Kidney epithelial cell (primary cell): ENCODE measurements at places on chromosomes 2 and 18. TPM values are rescaled to one million over a fixed set of nuclear protein-coding genes. Genes with fewer than 3 reads are reported as not detected.

The CLEC4F gene
- total RNA-seq: not detected in 2 replicates

The CCDC138 gene
- total RNA-seq: 3.0 and 3.7 TPM in 2 replicates

The WNT10A gene
- total RNA-seq: 5.6 and 7.1 TPM in 2 replicates

The C18orf54 gene
- 3.4 and 4.4 TPM in 2 replicates for total RNA-seq

The ANKRD36 gene
- total RNA-seq: 9.9 and 14.8 TPM in 2 replicates

GRCh38 chr2:121080013-121080772 lies 204.8 kb downstream of the TFCP2L1 start:
- DNase-seq: no peak

- DNase-seq: no peak
These were observed 4.3 kb upstream of the RAB6C start for GRCh38 chr2:129975016-129975774.

- peak; percentile 54 for DNase-seq
These were observed 77.7 kb upstream of the WDR75 start for GRCh38 chr2:189363559-189363958.

- no peak for DNase-seq
These were observed 66.4 kb upstream of the BOD1L2 start for GRCh38 chr18:57080479-57080878.

- DNase-seq: no peak
These were observed 85.3 kb downstream of the SDC1 start for GRCh38 chr2:20139407-20140172.

DNA sequence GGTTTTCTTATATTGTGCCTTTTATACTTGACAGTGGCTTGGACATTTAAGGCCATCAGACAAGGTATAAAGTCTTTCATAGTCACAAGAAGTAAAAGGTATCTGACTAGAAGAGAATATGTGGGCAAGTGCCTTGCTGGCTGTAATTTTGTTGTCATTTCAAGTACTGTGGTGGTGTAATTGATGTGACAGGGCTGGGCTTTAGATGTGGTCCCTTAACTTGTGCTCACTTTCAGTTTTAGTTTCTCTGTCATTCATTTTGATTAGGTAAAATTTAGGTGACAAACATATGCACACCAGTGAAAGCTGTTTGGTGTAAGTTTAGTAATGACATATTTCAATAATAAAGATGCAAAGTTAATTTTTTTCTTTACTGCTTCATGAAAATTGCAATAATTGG lies 31.2 kb upstream of the TBR1 start:
- DNase-seq: no peak

GRCh38 chr18:58772161-58772560 lies 92.5 kb upstream of the ZNF532 start:
- DNase-seq: no peak

DNA sequence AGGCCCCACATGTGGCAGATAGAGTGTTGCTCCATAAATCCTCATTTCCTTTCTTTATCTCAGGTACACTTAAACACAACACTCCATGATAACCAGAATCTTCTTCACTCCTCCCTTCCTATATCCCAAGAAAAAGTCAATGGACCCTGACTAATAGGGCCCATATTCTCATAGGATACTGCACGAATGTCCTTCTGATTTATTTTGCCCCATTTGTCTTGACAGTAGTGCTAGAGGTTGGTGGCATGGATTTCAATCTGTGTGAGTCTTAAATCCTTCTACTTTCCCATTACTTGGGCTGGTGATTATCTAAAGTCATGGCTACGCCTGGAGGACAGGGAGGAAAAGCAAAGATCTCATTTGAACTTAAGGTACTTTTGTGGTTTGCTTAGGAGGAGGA lies 156.0 kb downstream of the ACOXL start:
- DNase-seq: no peak

GRCh38 chr2:150983314-150983897 lies 278.3 kb downstream of the RBM43 start:
- no peak for DNase-seq

GRCh38 chr2:240593026-240593702 lies 6.6 kb downstream of the CAPN10 start:
- DNase-seq: no peak

GRCh38 chr18:70442933-70443332 lies 154.1 kb downstream of the SOCS6 start:
- no peak for DNase-seq

DNA sequence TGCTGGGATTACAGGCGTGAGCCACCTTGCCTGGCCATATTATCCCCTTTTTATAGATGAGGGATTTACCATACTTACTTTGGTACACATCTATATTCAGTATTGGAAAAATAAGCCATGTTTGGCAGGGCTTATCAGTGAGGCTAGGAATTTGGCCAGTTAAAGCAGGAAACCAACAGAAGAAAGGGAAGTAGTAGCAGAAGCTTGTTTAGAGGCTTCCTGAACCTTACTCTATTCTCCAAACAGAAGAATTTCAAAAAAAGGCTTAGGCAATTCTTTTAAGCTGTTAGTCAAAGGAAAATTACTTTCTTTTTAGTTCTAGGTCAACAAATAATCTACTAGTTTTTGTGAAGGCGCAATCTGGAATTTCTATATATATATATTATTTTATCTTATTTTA lies 3.2 kb upstream of the GLS start:
- no peak for DNase-seq

DNA sequence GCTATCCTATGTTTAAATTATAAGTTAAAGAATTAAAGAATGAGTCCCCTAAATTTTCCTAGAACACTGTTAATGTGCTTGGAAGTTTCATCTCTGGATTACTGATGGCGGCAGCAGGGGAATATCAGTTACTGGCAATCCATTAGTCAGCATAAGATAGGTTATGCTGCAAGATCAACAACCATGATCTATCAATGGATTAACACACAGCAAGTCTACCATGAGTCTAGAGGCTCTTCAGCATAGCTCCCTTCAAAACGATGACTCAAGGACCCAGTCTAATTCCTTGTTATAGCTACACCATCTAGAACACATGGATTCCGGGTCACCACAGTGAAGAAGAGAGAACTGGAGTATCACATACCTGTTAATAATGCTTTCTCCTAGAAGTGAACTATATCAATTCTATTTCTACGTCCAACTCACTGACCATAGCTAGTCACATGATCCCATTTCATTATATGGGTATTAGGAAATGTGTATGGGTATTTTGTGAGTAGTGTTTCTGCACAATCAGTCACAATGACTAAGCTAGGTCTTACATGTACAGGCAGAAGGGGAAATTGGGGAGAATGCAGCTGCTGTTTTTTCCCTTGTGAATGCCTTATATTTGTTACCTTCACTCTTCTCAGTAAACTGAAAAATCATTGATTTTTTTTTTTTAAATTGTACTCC lies 108.3 kb upstream of the MAPRE2 start:
- no peak for DNase-seq
